Activated CD8-positive, alpha-beta memory T cell treated with anti-CD3 and anti-CD28 coated beads, Interleukin-2, amount 10 ng/mL, durations not matched to agents 7 days and 5 days (primary cell): ENCODE measurements at places on chromosomes 16 and 17.

GRCh38 chr17:37399265-37399803 lies 7.3 kb downstream of the ACACA start:
- no peak for DNase-seq

DNA sequence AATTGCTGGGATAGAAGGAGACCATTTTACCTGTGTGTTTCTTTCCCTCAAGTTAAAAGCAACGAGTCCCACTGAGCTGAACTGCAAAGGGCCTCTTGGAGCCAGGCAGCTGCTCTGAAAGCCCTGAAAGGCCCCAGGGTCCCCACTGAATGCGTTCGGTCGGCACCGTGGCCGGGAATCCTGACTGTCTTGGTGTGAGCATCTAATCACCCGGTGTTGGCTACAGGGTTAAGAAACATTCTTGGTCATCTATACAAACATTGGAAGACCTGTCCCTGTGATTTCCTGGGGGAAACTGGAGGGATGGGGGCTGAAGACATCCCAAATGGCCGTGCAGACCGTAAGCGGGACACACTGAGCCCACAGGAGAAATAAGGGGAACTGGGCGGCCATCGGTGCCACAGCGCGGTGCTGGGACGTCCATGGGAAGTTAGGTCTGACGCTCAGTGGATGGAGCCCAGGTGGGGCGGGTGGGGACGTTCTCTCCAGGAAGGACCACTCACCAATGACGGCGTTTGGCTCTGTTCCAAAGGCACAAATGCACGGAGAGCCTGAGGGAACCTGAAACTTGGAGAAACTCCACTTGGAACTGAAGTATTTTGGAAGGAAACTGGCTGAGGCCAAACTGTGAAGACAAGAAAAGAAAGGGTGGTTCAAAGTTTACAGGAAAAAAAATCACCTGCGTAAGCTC lies 32.1 kb downstream of the WDR45B start:
- DNase-seq, result no peak

DNA sequence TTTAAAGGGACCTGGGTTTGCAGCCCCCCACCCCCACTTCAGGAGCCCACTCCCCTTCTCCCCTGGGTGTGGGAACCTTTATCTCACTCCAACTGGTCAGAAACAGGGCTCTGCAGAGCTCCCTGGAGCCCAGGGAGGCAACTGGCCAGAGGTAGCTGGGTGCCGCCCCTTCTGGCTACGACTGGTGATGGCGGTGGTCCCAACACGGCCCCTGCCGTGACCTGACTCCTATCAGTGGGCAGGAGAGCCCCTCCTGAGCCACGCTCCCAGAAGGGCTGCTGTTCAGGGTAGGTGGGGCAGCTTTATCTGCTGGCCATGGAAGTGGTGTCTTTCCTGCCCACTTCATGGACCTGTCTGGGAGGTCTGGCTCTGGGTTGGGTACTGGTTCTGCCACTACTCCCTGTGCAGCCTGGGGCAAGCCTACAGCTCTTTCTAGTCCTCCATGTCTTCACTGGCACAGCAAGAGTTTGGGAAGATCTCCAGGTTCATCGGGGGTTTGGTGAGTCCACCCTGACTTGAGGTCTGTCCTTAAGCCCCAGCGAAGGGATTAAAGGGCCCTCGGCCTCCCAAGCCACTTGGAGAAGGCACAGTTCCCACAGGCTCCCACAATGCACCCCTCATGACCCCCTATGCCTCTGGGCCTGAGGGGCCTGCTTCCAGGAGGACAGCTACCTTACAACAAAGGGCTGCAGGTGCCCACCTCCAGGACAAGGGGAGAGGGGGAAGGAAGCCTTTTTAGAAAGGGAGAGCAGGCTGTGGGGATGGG lies 5.5 kb upstream of the SREBF1 start:
- no peak for DNase-seq

DNA sequence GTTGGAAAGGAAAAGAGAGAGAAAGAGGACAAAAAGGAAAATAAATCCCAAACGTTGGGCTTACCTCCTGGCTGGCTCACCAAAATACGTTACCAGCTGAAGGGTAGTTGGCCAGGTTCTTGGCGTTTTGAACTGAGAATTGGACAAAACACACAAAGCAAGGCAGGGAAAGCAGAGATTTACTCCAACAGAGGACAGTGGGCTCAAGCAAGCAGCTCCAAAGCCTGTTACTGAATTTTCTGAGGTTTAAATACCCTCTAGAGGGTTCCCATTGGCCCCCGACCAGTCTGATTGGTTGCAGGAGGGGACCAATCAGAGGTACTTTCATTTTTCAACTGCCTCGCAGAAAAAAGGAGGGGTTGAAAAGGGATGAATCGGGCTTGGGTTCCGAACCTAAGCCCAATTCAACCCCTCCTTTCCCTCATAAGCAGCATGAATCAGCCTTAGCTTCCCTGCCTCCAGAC lies 55.6 kb upstream of the ALOX12 start:
- DNase-seq, result no peak

- DNase-seq, result peak; percentile 76
These were observed 471.6 kb downstream of the SOX9 start for GRCh38 chr17:72592242-72592966.

- no peak for DNase-seq
These were observed 19.0 kb downstream of the BANP start for GRCh38 chr16:87970186-87970585.

GRCh38 chr17:73942703-73943415 lies 260.6 kb upstream of the RPL38 start:
- no peak for DNase-seq

GRCh38 chr16:14120335-14120734 lies 49.2 kb downstream of the MRTFB start:
- DNase-seq, result no peak

GRCh38 chr17:17518951-17519350 lies 22.8 kb upstream of the RASD1 start:
- no peak for DNase-seq

DNA sequence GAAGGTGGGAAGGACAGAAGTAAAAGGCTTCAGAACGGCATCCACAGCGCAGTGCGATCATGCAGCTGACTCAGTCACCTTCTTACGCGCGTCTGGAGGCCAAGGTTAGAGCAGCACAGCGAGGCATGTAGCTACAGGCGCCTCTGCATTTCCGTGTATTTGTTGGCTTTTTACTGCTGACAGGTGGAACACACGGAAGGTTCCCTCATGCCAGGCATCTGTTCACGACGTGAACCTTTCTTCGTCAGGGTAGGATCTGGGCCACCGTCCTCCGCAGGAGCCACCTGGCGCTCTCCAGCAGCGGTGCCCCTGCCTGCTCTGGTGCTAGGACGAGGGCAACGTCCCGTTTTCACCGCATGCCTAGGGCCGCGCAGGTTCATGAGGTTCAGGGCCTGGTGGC lies 15.3 kb downstream of the TMEM204 start:
- no peak for DNase-seq

GRCh38 chr17:71331754-71332325 lies 789.0 kb upstream of the SOX9 start:
- DNase-seq, result no peak

DNA sequence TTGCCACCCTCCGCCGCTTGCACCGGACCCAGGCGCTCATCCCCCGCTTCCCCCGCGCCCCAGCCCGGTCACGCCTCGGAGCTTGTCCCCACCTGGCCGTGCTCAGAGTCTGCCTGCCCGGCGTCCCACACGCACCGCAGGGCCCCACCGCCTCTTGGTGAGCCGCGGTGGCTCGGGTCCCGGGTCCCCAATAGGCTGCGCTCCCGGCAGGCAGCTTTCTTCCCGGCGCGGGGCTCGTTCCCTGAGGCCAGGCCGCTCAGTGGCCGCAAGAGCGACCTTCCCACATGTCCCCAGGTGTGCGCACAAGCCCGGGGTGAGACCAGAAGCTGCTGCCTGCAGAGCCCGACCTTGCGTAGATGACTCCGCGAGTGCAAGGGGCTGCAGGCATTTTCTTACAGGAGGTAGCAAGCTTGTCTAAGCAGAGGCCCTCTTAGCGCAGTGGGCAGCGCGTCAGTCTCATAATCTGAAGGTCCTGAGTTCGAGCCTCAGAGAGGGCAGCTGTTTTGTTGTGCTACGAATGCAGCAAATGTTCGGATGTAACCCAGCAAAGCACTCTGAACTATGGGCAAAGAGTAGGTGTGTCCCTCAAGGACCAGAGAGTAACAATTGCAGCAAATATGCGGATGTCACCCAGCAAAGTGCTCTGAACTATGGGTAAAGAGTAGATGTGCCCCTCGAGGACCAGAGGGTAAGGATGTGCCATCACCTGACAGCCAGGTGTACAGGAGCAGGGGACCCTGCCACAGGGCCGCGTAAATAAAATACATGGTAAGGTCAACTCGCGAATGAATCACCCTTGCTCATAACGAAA lies 15.6 kb downstream of the TLE7 start:
- DNase-seq, result peak; percentile 69

DNA sequence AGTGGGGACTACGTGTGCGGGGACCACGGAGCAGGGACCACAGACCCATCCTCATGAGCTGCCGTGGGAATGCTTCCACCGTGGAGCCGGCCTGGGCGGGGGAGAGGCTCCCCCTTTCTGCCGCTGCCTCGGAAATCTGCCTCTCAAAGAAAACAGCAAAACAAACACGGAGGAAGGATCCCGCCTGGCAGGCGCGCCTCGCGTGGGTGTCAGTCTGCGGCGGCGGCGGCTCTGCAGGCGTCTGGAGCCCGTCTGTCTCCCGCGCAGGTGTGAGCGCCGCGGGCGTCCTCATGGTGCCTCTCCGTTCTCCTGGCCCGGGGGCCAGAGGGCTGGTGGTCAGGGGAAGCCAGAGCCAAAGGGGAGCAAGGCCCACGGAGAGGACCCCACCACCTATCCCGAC lies 27.5 kb downstream of the GSE1 start:
- no peak for DNase-seq
